Stimulated activated CD8-positive, alpha-beta memory T cell treated with anti-CD3 and anti-CD28 coated beads, Interleukin-4, amount 100 ng/mL, for 4 hours (primary cell): ENCODE measurements at places on chromosomes 13 and 19.

GRCh38 chr19:40827386-40828247 lies 22.6 kb downstream of the CYP2A6 start:
- DNase-seq = no peak

DNA sequence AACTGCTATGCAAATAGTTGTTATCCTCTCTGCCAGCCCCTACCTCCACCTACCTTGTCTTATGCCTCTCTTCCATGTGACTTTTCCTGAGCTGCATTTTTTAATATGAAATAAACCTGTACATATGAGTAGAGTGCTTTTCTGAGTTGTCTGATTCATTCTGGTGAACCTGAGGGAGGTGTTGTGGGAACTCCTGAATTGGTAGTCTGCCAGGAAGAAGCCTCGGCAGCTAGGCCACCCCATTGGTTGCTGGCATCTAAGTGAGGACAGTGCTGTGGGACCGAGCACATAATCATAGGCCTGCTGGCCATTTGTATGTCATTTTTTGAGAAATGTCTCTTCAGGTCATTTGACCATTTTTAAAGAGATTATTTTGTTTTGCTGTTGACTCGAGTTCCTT lies 1146.8 kb downstream of the UQCRFS1 start:
- no peak for DNase-seq

DNA sequence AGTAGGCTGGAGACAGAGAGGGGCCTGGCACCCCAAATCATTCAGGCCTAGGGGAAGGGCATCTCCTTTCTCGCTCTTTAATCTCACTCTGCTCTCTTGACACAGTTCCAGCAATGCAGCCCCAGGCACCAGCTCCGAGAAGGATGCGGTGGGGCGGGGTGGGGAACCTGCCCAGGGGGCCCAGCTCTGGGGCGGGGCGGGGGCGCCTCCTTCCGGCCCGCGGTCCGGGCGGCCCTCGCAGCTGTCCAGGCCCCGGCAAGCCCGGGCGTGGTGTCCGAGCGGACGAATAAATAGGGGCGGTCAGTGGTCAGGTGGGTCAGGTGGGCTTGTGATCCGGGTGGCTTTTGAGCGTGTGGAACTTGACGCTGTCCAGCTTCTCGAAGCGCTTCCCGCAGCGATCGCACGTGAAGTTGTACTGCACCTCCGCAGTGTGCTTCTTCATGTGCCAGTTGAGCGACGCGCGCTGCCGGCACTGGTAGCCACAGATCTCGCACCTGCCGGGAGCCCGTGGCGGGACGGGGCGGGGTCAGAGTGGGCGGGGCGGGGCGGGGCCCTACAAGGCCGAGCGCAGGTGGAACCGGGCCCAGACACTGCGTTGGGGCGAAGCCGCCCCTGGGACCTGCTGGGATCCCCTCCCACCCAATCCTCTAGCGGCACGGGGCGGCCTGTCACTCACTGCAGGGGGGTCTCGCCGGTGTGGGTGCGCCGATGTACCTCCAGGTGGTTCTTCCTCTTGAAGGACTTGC lies 2.7 kb upstream of the ELAVL3 start:
- DNase-seq = no peak

- no peak for DNase-seq
Measured at GRCh38 chr13:26946684-26947343, 186.2 kb upstream of the GPR12 start.

DNA sequence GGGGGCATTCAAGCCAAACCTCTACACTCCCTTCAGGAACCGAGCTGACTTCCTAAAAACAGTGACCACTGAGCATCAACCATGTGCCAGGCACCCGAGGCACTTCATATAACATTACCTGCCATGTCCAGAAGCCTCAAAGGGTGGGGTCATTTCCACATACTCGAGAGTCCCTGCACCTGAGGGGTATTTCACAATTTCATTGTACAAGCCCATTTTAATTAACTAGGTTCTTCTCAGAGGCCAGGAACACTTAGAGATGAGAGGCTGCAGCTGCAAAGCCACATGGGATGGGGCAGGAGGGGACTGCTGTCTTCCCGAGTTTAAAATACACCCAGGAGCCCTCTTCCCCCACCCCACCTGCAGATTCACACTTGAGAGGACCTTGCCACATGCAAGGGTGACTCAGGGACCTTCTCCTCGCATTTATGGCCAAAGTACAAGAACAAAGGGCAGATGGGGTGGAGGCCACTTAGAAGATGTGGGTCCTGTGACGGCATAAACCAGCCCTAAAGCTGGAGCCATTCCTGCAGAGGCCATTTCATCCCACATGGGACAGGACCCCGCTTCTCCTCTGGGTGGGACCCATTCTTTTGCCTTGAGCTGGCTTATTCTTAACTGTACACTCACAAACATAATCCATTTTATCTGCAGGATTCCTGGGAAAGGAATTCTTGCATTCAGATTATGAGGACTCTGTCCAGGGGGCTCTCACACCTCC lies 43.9 kb downstream of the RAB20 start:
- DNase-seq = no peak

DNA sequence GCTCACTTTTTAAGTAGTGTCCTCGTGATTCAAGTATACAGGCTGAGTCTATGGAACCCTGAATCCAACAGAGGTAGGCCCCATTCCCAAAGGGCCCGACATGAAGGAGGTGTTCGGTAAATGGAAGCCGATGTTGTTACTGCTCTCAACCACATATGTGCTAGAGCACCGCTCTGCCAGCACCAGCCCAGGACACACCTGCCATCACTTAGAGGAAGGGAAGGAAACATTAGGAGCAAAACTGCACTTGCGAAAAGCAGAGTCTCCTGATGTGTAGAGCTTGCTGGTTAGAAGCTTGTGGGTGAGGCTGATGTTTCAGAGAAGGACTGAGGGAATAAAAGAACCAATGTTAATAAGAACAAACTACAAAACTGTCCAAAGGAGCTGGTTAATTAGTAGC lies 9.4 kb upstream of the CCDC97 start:
- no peak for DNase-seq

DNA sequence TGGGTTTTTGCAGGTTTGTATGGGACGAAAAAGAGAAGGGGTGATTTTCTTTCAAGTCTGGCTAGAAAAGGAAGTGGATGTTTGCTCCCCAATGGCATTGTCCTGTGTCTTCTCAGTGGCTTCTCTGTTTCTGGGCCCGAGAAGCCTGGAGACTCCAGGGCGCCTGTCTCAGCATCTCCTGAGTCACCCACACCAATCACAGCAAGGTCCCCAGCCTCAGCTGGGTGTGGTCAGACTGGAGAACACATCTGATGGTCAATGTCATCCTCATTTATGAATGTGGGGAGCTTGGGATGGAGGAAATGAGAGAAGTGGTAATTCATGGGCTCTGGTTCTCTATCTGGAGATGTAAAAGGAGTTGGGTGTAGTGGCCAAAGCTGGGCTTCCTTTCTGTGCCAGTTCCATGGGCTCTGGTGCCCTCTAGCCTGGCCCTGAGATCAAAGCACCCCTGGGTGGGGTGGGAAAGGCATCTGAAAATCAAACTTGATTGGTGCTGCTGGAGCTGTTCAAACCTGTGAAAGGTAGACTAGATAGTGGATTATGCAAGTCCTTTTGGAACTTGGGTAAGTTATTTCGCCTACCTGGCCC lies 13.4 kb downstream of the RASL11A start:
- DNase-seq = no peak

- no peak for DNase-seq
Measured at GRCh38 chr13:79771493-79771892, 290.5 kb downstream of the NDFIP2 start.

DNA sequence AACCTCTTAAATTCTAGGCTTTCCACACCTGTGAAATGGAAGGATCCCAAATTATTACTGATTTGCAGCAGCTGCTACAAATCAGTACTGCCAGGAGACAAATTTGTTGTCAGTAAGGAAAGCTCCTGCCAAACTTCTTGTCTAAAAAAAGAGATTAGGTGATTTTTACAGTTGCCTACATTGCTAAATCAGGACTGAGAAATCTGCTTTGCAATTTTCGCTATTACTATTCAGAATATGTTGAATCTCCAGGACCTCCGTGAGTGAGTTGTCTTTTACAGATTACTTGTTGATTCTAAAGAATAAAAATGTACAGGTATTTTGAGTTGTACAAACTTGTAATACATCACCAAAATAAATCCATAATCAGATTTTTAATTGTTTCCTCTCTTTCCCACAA lies 1815.9 kb downstream of the PCDH9 start:
- no peak for DNase-seq
